NAMALWA (cell line): ENCODE measurements at places on chromosomes 12 and 14.

GRCh38 chr12:87828382-87828973, 200.7 kb downstream of the C12orf50 start:
- no peak for DNase-seq

GRCh38 chr14:91284146-91284790, 39.8 kb upstream of the GPR68 start:
- DNase-seq = no peak

DNA sequence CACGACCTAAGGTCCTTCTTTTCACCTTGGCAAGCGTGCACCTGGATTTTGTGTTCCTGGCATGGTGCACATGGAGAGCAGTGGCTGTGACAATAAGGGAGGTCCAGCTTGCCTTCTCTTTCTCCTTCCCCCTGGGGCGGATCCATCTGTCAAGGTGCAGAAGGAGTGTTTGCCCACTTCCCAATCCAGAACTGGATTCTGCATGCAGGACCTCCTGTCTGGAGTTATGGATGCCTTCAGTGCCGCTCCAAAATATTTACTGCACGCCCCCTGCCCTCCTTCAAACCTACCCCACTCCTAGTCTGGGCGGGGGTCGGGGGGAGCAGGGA, 192.7 kb downstream of the DPF3 start:
- no peak for DNase-seq

GRCh38 chr14:100152091-100152490, 7.4 kb downstream of the DEGS2 start:
- no peak for DNase-seq

GRCh38 chr14:50039734-50040400, 76.5 kb downstream of the VCPKMT start:
- DNase-seq = no peak

GRCh38 chr12:6091786-6092566, 32.5 kb downstream of the VWF start:
- DNase-seq = no peak

DNA sequence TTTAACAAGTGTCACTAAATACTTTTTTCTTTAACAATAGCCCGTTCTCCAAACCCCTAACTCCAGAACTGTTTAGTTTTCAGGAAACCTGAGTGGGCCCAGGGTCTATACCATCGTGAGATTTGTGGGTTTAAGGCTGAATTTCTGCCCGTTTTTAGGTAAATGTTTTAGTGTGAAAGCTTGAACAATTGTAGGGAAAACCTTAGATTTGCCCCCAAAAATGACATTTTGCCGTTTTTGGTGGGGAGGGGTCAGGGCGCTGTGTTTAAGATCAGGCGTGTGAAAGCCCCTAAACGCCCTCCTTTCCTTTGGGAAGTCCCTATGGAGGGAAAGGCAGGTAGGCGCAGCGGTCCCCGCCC, 320 bp upstream of the PRPF39 start:
- DNase-seq = no peak

DNA sequence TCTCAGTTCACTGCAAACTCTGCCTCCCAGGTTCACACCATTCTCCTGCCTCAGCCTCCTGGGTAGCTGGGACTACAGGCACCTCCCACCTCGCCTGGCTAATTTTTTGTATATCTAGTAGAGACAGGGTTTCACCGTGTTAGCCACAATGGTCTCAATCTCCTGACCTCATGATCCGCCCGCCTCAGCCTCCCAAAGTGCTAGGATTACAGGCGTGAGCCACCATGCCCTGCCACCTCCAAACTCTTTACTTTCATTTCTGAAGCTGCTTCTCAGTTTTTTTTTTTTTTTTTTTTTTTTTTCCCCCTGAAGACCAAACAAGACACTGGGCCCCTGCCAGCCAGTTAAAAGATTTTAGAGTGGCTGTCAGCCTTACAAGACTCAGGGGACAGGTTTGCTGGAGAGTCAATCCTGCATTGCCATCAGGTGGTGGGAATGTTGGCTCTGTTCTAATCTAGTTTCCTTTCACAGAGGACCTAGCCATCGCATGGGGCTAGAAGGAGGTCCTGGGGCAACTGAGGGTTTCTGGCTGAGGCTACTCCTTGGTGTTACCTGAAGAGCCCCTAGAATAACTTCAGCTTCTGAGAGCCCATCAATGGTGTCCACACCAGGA, 37.4 kb upstream of the HIGD1C start:
- DNase-seq = no peak

GRCh38 chr14:77151918-77152588, 10.5 kb upstream of the ZDHHC22 start:
- DNase-seq = peak; percentile 66
